ENCODE measurements at places on chromosomes 2 and 18. TPM values are rescaled to one million over a fixed set of nuclear protein-coding genes. Genes with fewer than 3 reads are reported as not detected.

The UGT1A6 gene
- polyA plus RNA-seq = not detected

The OTX1 gene
- polyA plus RNA-seq = not detected

GRCh38 chr2:10410001-10410822 is 37.9 kb downstream of the ODC1 start:
- H3K36me3 ChIP-seq = no peaks in the 10 kb centered on the region
- no peak for DNase-seq
- no peaks in the 10 kb centered on the region for H3K27me3 ChIP-seq

- H3K4me1 ChIP-seq = no peaks in the 10 kb centered on the region
- no peak for DNase-seq
- no peaks in the 10 kb centered on the region for H3K36me3 ChIP-seq
- no peaks in the 10 kb centered on the region for H3K27me3 ChIP-seq
- no peak overlapping the region for H3K27ac ChIP-seq
- H3K4me3 ChIP-seq = no peak overlapping the region
These were observed 32.6 kb downstream of the VIT start for GRCh38 chr2:36729067-36729466.

DNA sequence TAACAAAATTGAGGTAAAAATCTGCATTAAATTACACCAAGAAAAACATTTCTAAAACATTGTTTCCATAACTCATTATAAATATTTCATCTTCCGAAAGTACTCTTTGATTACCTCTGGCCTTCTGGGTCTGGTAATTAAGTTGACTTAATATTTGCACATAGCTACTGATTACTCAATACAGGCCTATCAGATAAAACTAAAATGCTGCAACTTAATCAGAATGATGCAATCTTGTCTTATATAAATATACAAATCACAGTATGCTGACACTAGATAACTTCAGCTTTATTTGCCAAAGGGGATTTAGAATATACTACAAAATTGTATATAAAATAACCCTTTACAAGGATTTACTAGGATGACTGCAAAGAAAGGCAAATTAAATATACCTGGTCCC is 49.3 kb downstream of the SLC35F5 start:
- no peaks in the 10 kb centered on the region for H3K36me3 ChIP-seq
- H3K4me1 ChIP-seq = no peaks in the 10 kb centered on the region
- no peak overlapping the region for H3K4me3 ChIP-seq
- H3K27ac ChIP-seq = no peak overlapping the region

DNA sequence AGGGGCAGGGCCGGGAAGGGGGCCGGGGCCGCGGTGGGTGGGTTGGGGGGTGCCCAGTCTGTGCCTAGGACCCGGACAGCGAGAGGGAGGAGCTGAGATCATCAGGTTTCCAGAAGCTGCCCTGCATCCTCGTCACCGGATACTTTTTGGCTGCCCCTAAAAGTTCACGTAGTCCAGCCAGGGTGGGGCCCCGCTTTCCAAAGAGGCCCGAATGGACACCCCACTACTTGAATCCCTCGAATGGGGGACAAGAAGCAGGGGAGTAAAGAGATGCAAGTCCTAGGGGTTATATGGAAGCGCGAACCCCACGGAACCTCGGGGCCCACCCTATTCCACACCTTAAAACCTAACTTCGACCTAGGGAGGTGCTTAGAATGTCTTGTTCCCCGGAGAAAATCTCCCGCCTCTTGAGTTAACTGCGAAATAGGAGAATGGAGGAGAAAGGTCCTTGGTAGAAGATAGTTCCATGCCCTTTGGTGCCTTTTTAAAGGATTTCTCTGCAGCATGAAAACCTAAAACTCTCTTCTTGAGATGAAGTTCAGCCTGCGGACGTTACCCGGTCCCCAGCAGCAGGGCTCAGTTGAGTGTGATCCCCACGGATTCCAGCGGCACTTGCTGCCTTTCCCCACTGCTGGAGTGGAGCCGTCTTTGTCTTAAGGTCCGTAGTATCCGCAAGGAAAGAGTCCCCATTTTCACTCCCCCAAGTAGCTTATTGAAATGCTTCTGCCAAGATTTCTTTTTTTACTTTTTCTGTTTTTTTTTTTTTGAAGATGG is 2.1 kb upstream of the RNF152 start:
- H3K36me3 ChIP-seq = no peaks in the 10 kb centered on the region
- H3K27me3 ChIP-seq = no peaks in the 10 kb centered on the region

DNA sequence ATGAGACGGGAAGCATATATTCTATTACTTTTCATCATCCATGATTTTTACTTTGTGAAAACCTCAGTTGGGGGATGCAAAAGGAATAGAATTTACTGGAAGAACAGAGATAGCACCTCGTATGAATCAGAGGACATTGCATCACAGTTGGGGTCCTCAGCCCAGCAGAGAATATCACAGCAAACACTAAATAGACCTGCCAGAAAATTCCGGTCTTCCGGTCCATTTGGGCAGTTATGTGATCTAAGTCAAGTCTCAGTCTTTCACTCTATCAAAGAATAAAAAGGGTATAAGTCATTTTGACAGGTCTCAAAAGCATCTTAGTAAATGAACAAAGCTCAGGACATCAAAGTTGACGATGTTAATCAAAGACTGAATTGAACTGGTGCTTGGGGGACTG is 1100.6 kb downstream of the DPP10 start:
- no peak overlapping the region for H3K4me3 ChIP-seq
- no peaks in the 10 kb centered on the region for H3K4me1 ChIP-seq
- H3K27me3 ChIP-seq = no peaks in the 10 kb centered on the region
- no peak for DNase-seq
- H3K36me3 ChIP-seq = no peaks in the 10 kb centered on the region

DNA sequence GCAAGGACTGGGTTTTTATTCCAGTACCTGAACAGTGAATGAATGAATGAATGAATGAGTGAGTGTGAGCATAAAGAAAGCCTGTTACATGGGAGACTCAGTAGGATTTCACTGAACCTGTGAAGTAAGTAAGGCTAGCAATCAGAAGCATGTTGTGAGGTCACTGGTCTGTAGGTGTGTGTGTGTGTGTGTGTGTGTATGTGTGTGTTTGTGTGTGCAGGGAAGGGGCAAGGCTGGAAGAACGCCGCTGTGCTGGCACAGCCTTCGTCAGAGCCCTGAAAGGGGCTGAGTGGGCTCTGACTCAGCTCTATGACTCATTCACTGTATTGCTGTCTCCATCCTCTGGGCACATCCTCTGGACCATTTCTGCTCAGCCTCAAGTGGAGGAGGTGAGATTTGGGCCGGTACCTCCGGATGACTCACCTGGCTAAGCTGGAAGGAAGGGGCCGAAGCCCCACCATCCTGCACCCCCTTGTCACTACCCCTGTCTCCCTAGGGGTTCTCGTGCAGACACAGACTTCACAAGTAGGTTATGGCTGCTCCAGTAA is 51.4 kb upstream of the MRPL33 start:
- H3K4me1 ChIP-seq = no peaks in the 10 kb centered on the region
- DNase-seq = no peak
- no peaks in the 10 kb centered on the region for H3K27me3 ChIP-seq
- no peak overlapping the region for H3K4me3 ChIP-seq
- H3K27ac ChIP-seq = peak overlapping the region; percentile 44

DNA sequence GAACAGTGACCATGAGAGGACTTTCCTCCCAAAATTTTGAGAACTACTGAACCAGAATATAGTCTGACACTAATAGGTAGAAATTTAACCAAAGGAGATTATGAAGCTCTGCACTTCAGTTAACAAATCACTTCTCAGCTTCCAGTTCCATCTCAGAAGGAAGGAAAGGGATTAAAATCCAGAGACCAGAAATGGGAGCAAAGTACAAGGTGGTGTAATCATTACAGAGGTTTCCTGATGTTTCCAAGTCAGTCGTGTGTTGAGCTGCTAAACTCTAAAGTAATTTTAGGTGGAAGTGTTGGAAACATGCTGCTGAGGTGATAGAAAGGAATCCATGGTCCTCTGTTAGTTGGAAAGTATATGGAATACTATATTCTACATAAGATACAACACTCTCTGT is 10.8 kb downstream of the TYMS start:
- H3K36me3 ChIP-seq = no peaks in the 10 kb centered on the region
- H3K4me3 ChIP-seq = no peak overlapping the region
- H3K27ac ChIP-seq = no peak overlapping the region
- no peaks in the 10 kb centered on the region for H3K27me3 ChIP-seq

- no peaks in the 10 kb centered on the region for H3K27me3 ChIP-seq
- peak; percentile 68 for DNase-seq
- H3K4me1 ChIP-seq = peaks cover 51% of the 10 kb centered on the region
- H3K36me3 ChIP-seq = no peaks in the 10 kb centered on the region
These were observed 21.1 kb downstream of the HDAC4 start for GRCh38 chr2:239379641-239380170.

- no peaks in the 10 kb centered on the region for H3K27me3 ChIP-seq
- H3K4me3 ChIP-seq = no peak overlapping the region
- peaks cover 23% of the 10 kb centered on the region for H3K4me1 ChIP-seq
- peaks cover 26% of the 10 kb centered on the region for H3K36me3 ChIP-seq
These were observed 64.9 kb upstream of the TTC27 start for GRCh38 chr2:32562906-32563305.

GRCh38 chr2:96400049-96401000 is 64.8 kb downstream of the NCAPH start:
- no peak overlapping the region for H3K4me3 ChIP-seq
- no peaks in the 10 kb centered on the region for H3K4me1 ChIP-seq
- no peaks in the 10 kb centered on the region for H3K27me3 ChIP-seq
- no peak for DNase-seq
- no peak overlapping the region for H3K27ac ChIP-seq

DNA sequence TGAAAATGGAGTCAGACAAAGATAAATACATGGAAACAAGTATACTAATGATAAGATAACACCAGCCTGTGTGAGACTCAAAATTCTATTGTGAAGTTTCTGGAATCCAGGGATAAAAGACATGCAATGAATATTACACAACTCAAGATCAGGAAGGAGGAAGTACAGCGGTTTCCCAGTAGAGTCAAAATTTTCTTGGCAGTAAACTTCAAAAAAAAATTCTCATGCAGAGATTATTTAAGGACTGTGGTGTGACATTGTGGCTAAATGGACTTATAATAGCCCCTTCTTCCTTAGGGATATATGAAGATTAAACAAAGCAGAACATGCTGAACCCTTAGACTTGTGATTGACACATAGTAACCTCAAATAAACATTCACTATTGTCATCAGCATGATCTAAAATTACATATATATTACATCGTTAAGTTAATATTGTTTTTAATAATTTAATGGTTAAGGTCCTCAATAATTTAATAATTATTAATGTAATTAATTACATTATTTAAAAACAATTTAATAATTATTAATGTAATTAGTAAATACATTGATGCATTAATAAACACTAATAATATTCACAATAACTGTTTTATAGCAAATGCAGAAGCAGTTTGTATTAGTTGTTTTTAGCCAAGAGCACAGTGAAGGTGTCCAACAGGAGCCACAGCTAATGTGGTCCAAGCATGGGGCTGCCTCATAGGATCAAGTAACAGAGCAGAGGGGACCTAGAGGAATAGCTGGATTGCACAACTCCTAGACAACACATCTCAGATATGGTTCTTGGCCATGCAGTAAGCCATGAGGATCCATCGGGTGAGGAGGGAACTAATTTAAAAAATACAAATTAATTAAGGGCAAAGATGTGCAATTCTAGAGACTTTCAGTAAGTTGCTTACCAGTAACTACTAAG is 77.3 kb downstream of the POLE4 start:
- no peak for DNase-seq
- H3K36me3 ChIP-seq = no peaks in the 10 kb centered on the region
- H3K27me3 ChIP-seq = no peaks in the 10 kb centered on the region
- H3K4me1 ChIP-seq = no peaks in the 10 kb centered on the region
- H3K27ac ChIP-seq = peak overlapping the region; percentile 18

DNA sequence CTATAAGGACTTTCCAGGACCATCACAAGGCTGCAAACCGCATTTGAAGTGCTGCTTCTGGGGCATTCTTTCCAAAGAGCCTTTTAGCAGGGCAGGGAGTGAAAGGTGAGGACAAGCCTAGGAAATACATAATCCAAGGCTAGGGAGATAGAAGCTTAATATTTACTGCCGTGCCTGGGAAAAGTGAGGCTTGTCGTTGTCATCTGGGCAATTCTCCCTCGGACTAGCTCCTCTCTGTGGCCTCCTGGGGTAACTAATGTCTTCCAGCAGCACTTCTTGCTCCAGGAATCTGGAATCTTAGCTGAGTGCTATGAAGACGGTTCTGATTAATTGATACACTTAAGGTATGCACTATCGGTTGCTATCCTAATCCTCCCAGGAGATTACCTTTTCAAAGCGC is 69.3 kb upstream of the ATL2 start:
- no peak overlapping the region for H3K4me3 ChIP-seq
- H3K4me1 ChIP-seq = peaks cover 52% of the 10 kb centered on the region
- DNase-seq = no peak
- no peaks in the 10 kb centered on the region for H3K27me3 ChIP-seq

- no peak overlapping the region for H3K4me3 ChIP-seq
- no peaks in the 10 kb centered on the region for H3K27me3 ChIP-seq
- no peak for DNase-seq
- H3K27ac ChIP-seq = no peak overlapping the region
These were observed 32.1 kb upstream of the MYO3B start for GRCh38 chr2:170145675-170146432.

- H3K36me3 ChIP-seq = no peaks in the 10 kb centered on the region
- H3K27ac ChIP-seq = no peak overlapping the region
- no peak overlapping the region for H3K4me3 ChIP-seq
These were observed 52.4 kb upstream of the SLC1A4 start for GRCh38 chr2:64936809-64937208.

Measured in sigmoid colon (tissue), 7 donors.